ENCODE measurements at places on chromosomes 12 and 14.

- DNase-seq: no peak
Observed at GRCh38 chr14:45125754-45126153, 8.5 kb downstream of the FKBP3 start.

DNA sequence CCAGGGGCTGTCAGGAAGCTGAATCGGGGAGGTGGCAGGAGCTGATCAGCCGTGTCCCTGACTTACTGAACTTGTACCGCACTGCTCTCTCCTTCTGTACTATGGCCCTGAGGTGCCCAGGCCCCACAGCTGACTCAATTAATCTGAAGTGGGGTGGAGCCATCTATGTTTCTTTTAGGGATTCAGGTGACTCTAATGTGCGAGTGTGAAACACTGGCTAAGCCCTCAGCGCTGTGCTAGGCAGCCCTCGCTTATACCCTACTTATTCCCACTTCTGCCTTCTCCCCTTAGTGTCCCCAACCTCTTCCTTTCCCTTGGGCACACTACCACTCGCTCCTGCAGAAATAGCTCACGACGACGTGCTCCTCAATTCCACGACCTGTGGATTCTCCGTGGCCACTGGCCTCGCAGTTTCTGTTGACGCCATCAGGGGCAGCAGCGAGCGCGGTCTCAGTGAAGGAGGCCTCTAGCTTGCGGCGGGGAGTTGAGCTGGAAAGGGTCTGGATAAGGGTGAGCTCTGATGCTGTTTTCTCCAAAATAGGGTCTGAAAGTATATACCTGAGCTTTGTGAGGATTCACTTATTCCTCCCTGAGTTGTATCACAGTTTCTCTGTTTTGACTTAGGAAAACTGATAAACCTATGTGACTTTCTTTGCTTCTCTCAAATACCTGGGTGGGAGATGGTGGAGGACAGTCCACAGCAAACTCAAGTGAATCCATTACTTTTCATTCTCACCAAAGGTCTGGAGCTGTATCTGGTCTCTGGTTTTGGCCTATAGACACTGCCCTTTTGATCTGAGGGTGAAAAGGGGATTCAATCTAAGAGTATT lies 167.6 kb downstream of the SLC41A2 start:
- no peak for DNase-seq

DNA sequence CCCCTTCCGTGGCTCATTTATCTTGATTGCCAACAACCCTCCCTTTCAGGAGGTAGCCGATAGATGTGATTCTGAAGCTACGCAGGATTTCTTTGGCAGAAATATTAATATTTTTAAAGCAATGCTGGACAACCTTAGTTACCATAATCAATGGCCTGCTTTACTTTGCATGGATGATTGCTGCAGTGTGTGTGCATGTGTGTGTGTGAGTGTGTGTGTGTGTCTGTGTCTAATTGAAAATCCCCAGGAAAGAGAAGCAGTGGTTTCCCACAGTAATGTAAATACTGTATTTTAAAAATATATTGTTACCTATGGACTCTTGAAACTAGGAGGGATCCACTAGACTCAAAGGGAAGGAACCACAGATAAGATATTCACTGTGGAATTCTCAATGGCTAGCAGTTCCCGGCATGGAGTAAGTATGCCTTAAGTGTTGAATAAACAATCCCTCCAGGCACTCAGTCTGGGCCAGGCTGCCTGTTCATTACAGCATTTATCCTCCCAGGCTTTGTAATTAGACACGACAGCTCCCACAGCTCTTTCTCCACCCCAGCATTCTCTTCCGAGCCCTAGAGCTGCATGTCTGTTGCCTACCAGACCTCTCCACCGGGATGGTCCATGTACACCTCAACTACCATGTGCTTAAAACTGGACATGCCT lies 22.5 kb upstream of the C14orf132 start:
- peak; percentile 63 for DNase-seq

DNA sequence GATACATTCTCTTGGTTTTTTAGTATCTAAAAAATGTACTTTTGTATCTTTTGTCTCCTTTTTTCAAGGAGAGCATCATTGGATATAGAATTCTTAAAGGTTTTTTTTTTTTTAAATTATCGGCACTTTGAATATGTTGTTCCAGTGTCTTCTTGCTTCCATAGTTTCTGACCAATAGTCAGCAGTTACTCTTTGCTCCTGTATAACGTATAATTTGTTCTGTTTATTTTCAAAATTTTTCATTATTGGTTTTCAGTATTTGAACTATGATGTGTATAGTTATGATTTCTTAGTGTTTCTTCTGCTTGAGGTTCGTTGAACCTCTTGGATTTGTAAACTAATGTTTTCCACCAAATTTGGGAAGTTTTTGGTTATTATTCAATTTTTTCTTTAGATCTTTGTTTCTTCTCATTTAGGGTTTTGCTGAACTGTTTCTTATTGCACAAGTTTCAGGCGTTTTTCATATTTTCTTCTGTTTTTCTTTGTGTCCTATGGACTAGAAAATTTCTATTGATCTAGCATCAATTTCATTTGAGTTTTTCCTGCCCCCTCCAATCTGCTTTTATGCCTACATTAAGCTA lies 93.9 kb downstream of the PLBD1 start:
- DNase-seq: no peak

GRCh38 chr12:30358671-30359070 lies 337.0 kb downstream of the IPO8 start:
- DNase-seq: no peak

- no peak for DNase-seq
Observed at GRCh38 chr12:90706036-90706435, 248.9 kb downstream of the CCER1 start.

- DNase-seq: no peak
Observed at GRCh38 chr14:99122521-99123125, 149.4 kb downstream of the BCL11B start.

GRCh38 chr12:122368361-122369073 lies 54.0 kb downstream of the CLIP1 start:
- DNase-seq: no peak

DNA sequence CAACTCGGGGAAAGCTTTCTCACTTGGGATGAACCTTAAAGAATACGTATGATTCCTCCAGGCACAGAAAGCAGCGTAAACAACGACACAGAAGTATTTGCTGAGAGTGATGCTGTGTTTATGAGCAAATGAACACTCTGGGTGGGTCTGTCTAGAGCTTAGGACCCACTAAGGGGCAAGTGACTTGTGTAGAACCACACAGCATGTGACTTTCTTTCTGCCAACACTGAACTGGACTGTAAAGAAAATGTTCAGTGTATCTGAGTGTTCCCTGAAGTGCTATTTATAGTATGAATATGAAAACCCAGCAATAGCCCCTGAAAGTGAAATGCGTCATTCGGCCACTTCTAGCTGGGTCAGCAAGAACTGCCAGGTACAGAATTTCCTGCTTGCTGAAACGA lies 78.5 kb downstream of the ST8SIA1 start:
- no peak for DNase-seq

DNA sequence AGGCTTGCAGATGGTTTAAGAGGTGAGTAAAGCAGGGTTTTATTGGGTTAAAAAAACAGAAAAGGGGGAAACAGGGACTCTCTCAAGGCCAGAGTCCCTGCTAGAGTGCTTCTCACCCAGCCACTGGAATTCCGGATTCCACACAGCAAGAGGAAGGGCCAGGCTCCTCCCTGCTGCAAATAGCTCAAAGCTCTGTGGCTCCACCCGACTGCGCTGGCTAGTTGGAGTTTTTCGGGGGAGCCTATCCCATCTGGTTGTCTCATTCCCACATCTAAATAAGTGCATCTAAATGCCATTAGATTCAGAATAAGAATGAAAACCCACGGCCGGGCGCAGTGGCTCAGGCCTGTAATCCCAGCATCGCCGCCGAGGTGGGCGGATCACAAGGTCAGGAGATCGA lies 791.5 kb downstream of the SLC16A7 start:
- no peak for DNase-seq

DNA sequence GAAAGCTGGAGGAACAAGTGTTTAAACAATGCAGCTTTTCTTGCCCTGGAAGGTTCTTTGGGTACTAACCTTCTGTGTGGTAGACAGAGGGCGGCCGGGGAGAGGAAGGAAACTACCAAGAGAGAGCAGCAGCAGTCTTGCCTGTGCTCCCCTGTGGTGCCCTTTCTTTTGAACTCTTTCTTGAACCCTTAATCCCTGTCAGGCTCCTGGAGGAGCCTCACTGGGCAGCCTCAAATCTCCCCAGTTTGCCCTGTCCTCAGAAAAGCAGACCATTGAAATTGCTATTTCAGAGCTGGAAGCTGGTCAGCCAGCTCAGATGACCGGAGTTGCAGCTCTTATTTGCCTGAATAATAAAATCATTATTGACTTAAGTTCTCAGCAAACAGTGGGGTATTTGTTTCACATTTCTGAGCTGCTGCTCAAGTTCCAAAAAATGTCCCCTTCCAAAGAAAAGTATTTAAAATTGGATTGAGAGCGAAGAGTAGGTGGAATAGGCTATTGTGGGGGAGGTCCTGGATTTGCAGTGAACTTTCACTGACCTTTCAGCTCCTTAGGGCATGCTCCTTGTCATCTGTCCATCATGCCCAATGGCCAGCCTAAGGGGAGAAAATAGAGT lies 42.1 kb upstream of the RNASE3 start:
- no peak for DNase-seq

GRCh38 chr12:49017891-49018260 lies 700 bp downstream of the PRKAG1 start:
- no peak for DNase-seq

DNA sequence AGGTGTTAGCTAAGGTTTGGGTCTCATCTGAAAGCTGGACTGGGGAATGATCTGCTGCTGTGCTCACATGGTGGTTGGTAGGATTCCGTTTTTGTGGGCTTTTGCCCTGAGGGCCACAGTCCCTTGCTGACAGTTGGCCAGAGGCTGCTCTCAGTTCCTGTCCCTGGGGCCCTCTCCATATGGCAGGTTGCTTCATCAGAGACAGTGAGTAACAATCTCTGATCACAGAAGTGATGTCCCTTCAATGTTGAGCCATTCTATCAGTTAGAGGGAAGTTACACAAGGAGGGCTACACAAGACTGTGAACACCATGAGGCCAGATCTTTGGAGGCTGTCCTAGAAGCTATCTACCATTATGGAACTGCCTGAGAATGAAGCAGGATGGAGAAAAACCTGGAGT lies 137.2 kb downstream of the AACS start:
- no peak for DNase-seq

GRCh38 chr12:69685810-69686209 lies 13.3 kb downstream of the BEST3 start:
- DNase-seq: no peak

Measured in NCI-H1092 (cell line).